Activated CD4-positive, alpha-beta memory T cell treated with anti-CD3 and anti-CD28 coated beads for 36 hours (primary cell): ENCODE measurements at places on chromosomes 6 and 20.

DNA sequence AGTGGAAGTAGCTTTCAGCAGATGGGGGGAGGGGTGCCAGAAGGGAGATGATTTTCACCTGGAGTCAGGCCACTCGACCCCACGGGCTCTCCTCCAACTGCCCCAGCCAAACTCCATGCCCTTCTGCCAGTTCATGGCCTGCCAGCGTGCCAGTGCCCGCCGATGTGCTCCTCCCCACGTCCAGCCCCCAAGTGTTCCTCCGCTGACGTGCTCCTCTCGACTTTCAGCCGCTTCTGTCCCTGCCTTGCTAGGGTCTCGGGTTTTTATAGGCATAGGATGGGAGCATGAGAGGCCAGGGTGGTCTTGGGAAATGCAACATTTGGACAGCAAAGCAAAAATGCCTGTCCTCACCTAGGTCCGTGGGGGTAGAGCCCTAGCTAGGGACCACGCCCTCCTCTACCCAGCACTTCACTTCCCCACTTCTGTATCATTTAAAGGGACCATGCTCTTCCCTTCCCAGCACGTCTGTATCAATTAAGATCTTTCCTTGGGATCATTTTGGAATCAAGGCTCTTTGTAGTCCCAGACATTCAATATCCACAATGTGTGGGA lies 54.4 kb downstream of the PRND start:
- no peak for DNase-seq

- DNase-seq, result no peak
These were observed 29.2 kb downstream of the SYNDIG1 start for GRCh38 chr20:24498641-24499040.

- no peak for DNase-seq
These were observed 53.1 kb downstream of the IL20RA start for GRCh38 chr6:136991646-136992045.

DNA sequence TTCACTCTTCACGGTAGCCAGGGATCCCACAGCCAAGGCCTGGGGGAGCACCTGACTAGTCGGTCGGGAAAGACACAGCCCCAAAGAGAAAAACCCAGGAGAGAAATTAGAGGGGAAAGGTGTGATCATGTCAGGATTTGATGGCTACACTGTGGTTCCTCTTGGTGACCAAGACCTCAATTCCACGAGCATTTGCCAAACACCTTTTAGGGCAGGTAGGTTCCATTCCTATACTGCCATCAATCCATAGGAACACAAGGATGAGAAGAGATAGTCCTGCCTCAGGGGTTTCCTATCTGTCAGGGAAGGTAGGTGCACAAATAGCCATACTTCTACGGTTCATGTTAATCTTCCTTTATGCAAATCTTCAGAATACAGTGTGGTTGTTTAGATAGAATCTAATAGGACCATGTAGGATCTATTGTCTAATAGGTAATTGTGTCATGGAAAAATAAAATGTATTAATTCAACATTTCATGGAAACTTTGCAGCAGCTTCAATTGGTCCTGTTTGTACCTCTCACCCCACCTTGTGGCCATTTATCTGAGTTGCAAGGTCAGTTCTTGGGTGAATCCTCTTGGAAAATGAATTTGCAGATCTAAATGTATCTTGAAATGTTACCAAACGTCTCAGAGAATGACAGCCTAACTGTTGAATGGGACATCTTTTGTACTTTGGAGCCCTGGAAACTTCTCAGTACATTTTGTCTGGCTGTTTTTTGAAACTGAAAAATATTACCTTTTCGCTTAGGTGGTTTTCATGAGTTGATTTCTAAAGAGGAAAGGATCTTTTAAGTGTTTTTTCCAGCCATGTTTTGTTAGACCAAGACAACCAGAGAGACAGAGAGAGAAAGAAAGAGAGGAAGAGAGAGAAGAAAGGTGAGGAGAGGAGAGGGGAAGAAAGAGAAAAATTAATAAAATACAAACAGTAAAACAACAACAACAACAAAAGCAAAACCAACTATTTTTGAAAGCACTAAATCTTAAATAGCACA lies 33.7 kb upstream of the IYD start:
- peak; percentile 46 for DNase-seq

DNA sequence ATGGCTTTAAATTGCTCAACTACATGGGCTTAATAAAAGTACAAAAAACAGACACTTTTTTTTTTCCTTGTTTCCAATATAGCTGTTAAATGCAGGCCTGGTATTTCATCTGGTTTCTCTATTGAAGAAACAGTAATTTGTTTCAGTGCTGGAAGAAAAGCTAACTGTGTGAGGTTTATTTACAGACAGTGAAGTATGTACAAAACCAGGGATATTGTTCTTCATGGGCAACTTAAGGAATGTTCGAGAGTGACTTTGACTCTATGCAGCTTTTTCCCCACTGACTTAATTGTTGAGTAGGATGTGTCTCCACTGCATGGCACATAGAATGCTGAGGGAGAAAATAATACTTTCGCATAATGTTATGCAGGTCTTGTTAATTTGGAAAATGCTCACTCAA lies 31.0 kb upstream of the PRL start:
- DNase-seq, result no peak

- DNase-seq, result no peak
These were observed 118.5 kb downstream of the DLL1 start for GRCh38 chr6:170172392-170172791.

GRCh38 chr20:54219751-54220426 lies 12.0 kb downstream of the PFDN4 start:
- DNase-seq, result no peak

DNA sequence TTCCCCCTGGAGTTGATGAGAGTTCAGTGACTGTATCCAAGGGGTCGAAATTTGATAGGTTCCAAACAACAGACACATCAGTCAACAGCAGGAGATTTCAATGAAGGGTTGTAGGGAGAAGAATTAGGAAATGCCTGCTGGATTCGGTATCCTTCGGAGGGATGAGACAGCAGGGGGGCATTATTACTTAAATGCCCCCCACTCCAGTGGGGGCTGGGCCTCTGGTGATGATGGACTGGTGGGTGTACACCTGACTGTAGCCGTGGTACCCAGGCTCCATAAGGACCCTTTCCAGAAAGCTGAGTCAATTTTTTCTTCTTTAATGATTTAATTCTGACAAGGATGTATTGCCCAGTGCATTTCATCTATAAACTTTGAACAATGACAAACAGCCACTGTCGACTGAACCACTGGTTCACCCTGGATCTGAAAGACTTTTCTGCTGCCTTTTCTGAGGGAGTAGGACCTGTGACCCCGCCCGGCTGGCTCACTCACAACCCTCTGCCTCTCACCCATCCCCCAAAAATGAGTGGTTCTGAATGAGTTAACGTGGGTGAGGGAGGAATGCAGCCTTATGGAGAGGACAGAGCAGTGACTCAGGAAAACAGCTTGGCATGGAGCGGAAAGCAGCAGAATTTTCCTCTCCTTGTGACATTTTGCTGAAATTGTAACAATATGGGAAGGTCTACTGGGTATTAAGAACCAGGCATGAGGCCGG lies 41.0 kb downstream of the ZMYND8 start:
- no peak for DNase-seq

DNA sequence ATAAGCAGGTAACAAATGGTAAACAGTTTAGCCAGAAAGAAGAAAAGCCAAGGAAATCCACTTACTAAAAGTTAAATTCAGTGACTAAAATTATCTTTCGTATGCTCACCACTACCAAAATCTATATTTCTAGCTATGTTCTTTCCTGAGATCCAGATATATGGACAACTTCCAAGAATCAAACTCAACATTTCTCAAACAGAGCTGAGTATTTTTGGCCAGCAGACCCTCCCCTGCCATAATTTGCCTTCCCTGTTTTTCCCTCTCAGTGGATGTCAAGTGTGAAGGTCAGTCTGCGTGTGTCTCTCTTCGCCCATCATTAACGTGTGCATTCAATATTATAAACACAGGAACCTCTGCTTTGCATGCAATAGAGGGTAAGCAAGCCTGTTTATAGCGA lies 42.0 kb downstream of the PRKN start:
- DNase-seq, result no peak

DNA sequence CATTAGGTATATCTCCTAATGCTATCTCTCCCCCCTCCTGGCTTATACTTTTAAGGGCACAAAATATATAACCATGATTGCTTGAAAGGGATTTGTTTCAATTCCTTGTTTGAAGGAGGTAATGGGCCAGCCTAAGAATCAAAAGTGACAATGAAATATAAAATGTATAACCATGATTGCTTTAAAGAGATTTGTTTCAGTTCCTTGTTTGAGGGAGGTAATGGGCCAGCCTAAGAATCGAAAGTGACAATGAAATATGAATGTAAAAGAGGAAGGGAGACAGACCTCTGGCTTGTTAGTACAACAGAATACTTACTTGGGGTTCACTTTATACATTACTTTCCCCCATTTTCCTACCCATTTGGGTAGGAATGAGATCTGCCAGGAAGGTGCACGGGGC lies 55.5 kb downstream of the FOXC1 start:
- DNase-seq, result no peak

GRCh38 chr6:40247516-40248115 lies 313.4 kb upstream of the MOCS1 start:
- DNase-seq, result no peak

DNA sequence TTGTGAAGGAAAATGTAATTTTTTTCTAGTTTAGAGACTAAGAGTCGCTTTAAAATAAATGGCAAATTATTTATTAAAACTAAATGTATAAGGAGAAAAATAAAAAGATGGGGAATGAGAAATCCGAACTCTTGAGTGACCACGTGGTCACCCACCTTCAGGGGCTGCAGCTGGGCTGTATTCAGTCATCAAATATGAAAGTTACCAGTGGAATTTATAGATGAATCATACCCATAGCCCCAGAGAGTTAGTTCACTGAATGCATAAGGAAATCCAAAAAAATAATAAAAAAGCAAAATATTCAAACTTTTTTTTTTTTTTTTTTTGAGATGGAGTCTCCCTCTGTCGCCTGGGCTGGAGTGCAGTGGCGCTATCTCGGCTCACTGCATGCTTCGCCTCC lies 947.7 kb upstream of the ADGRB3 start:
- no peak for DNase-seq

GRCh38 chr6:1499777-1500176 lies 109.9 kb upstream of the FOXC1 start:
- no peak for DNase-seq

DNA sequence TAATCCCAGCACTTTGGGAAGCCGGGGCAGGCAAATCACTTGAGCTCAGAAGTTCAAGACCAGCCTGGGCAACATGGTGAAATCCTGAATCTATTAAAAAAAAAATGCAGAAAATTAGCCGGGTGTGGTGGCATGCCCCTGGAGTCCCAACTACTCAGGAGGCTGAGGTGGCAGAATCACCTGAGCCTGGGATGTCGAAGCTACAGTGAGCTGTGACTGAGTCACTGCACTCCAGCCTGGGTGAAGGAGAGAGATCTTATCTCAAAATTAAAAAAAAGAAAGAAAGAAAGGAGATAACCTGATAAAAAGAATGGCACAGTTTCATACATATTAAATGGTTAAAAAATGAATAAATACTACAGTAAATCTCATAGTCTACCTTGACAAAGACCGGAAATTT lies 123.6 kb upstream of the TNFAIP3 start:
- no peak for DNase-seq

GRCh38 chr20:49724408-49725223 lies 10.9 kb upstream of the B4GALT5 start:
- peak; percentile 27 for DNase-seq

DNA sequence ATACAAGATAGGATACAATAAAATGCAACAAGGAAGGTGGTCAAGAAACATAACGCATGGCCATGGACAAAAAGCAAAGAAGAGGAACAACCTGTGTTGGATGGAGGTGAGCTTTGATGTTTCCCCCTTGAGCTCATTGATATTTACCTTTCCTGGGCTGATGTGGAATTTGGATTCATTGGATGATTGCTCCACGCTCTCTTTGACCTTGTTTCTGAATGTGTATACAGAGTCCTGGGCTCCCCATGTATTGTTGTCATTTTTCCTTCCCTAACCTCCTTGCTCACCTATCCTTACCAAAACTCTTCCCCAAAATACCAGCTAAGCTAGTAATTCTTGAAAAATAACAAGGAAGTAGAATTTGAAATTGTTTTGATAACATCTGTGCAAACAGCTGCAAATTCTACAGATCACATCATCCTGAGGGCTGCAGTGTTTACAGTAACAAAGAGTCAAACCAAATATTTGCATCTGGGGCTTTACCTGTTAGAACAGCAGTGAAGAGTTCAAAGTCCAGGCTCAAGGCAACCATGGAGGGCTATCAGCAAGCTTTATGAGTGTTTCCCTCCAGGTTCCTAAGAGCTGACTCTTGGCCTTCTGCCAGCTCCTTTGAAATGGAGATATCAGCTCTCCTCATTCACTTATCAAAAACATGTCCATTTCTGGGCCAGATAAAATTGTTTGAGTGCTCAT lies 214.3 kb upstream of the MARCKS start:
- no peak for DNase-seq

DNA sequence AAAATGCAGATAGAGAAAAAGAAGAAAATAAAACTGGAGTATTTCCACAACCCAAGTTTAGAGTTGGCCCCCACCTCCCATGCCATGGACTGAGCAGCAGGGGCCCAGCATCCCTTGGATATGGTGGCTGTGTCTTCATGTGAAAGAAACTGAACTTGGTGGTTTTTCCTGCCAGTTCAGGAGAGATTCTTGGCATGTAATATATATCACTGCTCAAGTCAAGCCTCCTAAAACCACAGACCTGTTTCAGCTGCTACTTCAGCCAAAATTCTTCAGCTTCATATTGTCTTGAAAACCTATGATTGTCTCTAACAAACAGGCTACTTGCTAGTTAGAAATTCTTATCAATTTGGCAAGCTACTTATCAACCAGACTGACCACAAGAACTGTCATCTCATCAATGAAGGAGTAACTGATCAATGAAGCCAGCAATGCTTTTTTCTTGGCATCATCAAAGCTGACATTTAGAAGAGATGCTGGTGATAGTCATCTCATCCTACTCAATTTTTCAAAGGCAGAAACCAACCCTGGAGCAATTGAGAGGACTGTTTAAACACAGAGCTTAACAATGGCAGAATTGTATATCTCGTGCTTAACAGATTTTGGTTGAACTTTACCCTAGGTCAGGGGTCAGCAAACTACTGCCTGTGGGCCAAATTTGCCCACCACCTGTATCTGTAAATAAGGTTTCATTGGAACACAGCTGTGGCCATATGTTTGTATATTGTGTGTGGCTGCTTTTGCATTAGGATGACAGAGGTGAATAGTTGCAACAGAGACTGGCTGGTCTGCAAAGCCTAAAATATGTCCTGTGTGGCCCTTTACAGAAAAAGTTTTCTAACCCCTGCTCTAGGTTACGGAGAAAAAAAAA lies 10.4 kb upstream of the NOL7 start:
- no peak for DNase-seq

GRCh38 chr20:7908905-7909304 lies 31.4 kb downstream of the HAO1 start:
- DNase-seq, result no peak

- DNase-seq, result no peak
These were observed 16.8 kb upstream of the PLCB4 start for GRCh38 chr20:9052136-9052535.
